Activated T-helper 2 cell treated with anti-CD3 and anti-CD28 coated beads, Interferon-gamma antibody, Interleukin-2, Interleukin-4, amounts not matched to agents 10 μg/mL and 5 μg/mL and 100 μg/mL, durations not matched to agents 14 hours and 24 hours and 36 hours (primary cell): ENCODE measurements at places on chromosomes 5 and 9. TPM values are rescaled to one million over a fixed set of nuclear protein-coding genes. Genes with fewer than 3 reads are reported as not detected.

Gene ORM2
- not detected in 2 replicates for total RNA-seq

Gene FOXD4L5
- 0.09 and 0.23 TPM in 2 replicates for total RNA-seq

Gene SUSD3
- total RNA-seq: 29.7 and 36.4 TPM in 2 replicates

Gene TSSK1B
- total RNA-seq: not detected in 2 replicates

Gene TRPM3
- not detected in 2 replicates for total RNA-seq

Gene SCGB3A2
- total RNA-seq: not detected in 2 replicates

Gene GLRA1
- not detected in 2 replicates for total RNA-seq

Gene RGS7BP
- not detected in 2 replicates for total RNA-seq

Gene PDZD2
- total RNA-seq: 0.05 and 0.25 TPM in 2 replicates

DNA sequence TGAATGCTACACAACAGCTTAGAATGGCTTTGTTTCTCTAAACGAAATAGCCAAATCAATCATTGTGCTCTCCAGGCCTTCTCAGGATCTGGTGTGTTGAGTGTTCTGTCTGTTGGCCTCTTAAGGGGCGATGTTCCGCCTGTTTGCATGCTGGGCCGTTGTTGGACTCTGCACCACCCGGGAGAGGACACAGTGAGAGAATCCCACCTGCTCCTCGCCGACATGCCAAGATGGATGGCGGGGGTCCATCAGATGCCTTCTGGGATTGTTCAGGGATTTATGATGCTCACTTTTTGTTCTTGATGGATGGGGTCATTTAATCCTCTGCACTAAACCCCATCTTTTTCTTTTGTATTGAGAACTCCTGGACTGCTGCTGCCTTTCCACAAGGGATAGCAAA lies 159.9 kb downstream of the NTRK2 start:
- DNase-seq: no peak
- no peaks in the 10 kb centered on the region for H3K36me3 ChIP-seq
- no peak overlapping the region for H3K27ac ChIP-seq
- H3K27me3 ChIP-seq: no peaks in the 10 kb centered on the region
- no peak overlapping the region for H3K4me3 ChIP-seq
- no peaks in the 10 kb centered on the region for H3K4me1 ChIP-seq

GRCh38 chr9:113624721-113625120 lies 161.2 kb downstream of the RGS3 start:
- no peak for DNase-seq
- no peak overlapping the region for H3K4me3 ChIP-seq
- no peaks in the 10 kb centered on the region for H3K27me3 ChIP-seq
- peak overlapping the region; percentile 56 for H3K27ac ChIP-seq
- H3K36me3 ChIP-seq: no peaks in the 10 kb centered on the region

- no peaks in the 10 kb centered on the region for H3K36me3 ChIP-seq
- no peaks in the 10 kb centered on the region for H3K4me1 ChIP-seq
- DNase-seq: no peak
- no peak overlapping the region for H3K27ac ChIP-seq
- H3K27me3 ChIP-seq: peaks cover 30% of the 10 kb centered on the region
- H3K4me3 ChIP-seq: no peak overlapping the region
Measured at GRCh38 chr9:128406848-128407391, 13.7 kb upstream of the CERCAM start.

DNA sequence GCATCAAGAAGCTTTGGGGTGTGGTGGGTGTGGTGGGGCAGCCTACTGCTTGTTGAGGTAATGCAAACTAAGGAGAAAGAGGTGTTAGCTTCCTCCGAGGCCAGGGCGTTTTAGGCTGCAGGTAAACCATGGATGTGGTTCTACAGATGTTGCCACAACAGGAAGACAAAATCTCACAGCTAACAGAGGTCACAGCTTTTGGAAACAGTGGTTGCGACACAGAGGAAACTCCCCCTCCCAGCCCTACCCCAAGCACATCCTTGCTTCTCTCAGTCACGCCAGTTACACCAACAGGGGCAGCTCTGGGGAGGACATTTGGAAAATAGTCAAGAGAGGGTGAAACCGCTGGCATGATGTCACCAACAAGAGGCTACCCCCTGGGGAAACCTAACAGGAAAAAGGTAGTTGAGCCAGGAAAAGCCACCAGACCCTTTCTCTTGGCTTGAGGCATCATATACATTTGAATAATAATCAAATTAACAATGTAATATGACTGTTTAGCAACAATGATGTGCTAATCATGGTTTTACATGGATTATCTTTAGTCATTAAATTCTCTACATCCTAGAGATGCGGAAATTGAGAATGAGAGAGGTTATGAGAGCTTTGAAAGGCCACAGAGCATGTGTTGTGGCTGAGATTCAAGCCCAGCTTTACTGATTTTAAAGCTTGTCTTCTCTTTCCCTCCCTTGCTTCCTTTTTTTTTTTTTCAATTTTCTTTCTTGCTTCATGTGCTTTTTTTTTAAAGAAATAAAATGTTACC lies 82.2 kb upstream of the IL12B start:
- peaks cover 3% of the 10 kb centered on the region for H3K36me3 ChIP-seq
- no peak overlapping the region for H3K27ac ChIP-seq
- DNase-seq: peak; percentile 79

DNA sequence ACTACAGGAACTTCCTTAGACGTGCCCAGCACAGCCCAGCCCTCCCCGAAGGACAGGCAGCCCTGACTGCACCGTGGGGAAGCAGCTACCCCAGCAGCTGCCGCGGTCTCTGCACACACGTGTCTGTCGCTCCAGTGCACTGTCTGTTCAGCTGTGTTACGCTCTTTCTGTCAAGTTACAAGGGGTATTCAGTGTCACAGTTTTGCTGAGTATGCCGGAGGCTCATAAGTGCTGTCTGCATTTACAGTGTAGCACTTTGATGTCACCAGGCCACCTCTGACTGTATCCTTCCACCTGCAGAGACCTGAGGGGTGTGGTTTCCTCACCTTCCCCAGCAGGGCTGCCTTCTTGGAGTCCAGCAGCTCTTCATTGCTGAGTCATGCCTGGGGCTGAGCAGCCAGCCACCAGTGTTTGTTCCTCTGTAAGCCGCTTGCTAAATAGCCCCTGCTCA lies 126.8 kb downstream of the EHMT1 start:
- H3K27me3 ChIP-seq: no peaks in the 10 kb centered on the region
- H3K36me3 ChIP-seq: peaks cover 44% of the 10 kb centered on the region
- H3K4me3 ChIP-seq: no peak overlapping the region
- peaks cover 6% of the 10 kb centered on the region for H3K4me1 ChIP-seq
- DNase-seq: no peak

GRCh38 chr5:180161420-180162303 lies 47.3 kb downstream of the RASGEF1C start:
- no peaks in the 10 kb centered on the region for H3K36me3 ChIP-seq
- H3K4me3 ChIP-seq: no peak overlapping the region
- no peaks in the 10 kb centered on the region for H3K4me1 ChIP-seq
- DNase-seq: no peak

DNA sequence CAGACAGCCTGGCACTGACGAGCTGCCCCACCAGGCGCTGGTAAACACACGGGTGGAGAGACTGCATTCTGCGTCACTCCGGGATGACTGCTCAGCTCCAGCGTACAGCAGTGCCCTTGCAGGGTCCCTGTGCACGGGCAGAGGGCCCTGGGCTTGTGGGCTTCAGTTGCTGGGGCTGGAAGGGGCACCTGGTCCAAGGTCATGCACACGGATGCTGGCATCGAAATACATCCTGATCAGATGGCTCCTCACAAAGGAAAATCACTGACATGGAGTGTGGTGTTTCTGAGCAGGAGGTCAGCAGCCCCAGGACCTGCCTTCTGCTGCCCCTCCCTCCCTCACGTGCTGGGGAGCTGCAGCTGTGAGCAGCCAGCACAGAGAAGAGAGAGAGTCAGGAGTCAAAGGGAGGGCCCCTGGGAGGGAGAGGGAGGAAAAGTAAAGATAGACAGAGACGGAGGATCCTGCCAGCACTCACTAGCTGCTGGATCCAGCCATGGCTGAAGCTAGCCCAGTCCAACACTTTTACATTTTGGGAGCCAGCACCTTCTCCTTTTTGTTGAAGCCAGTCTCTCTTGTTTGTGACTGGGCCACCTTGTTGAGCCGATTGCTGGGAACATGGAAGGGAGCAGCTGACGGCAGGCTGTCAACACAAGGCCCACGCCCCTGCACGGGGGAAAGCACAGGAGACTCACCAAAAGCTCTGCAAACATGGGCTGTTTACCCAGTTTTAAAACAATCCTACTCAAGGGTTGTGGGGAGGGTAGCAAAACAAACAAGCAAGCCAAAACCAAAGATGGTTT lies 166.5 kb upstream of the PHYKPL start:
- no peak for DNase-seq
- no peak overlapping the region for H3K27ac ChIP-seq
- no peaks in the 10 kb centered on the region for H3K36me3 ChIP-seq
- H3K4me3 ChIP-seq: no peak overlapping the region

- no peak overlapping the region for H3K27ac ChIP-seq
- peaks cover 31% of the 10 kb centered on the region for H3K4me1 ChIP-seq
- peaks cover 76% of the 10 kb centered on the region for H3K36me3 ChIP-seq
- DNase-seq: no peak
- H3K4me3 ChIP-seq: no peak overlapping the region
Measured at GRCh38 chr5:55055183-55055582, 31.1 kb downstream of the GZMK start.

DNA sequence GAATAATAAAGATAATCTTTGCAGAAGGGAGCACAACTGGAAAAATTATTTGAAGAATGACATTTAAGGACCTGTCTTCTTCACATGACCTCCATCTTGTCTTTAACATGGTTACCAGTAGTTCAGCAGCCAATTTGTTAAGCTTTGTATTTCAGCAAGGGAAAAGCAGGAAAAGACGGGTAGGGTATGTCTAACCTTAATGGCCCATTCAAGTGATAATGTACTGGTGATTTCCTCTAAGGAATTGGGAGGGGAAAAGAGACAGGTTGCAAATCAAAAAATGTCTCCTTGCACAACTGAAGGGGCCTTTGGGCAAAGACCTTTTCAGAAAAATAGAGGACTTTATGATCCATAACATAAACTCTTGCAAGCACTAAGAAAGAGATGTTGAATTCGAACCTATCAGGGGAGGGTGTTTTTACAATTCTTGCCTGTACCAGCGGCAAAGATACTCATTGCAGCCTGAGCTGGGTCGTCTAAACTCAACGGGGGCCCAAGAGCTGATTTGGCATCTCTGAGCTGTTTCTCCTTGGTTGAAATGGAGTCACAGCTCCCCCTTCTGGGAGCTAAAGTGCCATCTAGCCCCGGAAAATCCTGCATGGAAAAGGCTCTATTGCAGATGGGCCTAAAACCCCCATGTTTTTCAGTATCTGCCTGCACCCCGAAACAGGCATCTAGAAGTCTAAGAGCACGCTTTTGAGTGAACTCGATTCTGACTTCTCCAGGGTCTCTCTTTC lies 3.8 kb downstream of the BRINP1 start:
- no peak overlapping the region for H3K27ac ChIP-seq
- H3K4me1 ChIP-seq: no peaks in the 10 kb centered on the region
- H3K4me3 ChIP-seq: no peak overlapping the region
- H3K36me3 ChIP-seq: no peaks in the 10 kb centered on the region

- no peaks in the 10 kb centered on the region for H3K36me3 ChIP-seq
- peaks cover 4% of the 10 kb centered on the region for H3K4me1 ChIP-seq
- no peak for DNase-seq
- no peak overlapping the region for H3K4me3 ChIP-seq
- H3K27ac ChIP-seq: no peak overlapping the region
Measured at GRCh38 chr5:89342106-89342876, 459.3 kb upstream of the MEF2C start.

GRCh38 chr5:103207011-103207410 lies 51.6 kb upstream of the MACIR start:
- H3K4me3 ChIP-seq: no peak overlapping the region
- no peaks in the 10 kb centered on the region for H3K27me3 ChIP-seq
- H3K4me1 ChIP-seq: peaks cover 23% of the 10 kb centered on the region
- DNase-seq: no peak

DNA sequence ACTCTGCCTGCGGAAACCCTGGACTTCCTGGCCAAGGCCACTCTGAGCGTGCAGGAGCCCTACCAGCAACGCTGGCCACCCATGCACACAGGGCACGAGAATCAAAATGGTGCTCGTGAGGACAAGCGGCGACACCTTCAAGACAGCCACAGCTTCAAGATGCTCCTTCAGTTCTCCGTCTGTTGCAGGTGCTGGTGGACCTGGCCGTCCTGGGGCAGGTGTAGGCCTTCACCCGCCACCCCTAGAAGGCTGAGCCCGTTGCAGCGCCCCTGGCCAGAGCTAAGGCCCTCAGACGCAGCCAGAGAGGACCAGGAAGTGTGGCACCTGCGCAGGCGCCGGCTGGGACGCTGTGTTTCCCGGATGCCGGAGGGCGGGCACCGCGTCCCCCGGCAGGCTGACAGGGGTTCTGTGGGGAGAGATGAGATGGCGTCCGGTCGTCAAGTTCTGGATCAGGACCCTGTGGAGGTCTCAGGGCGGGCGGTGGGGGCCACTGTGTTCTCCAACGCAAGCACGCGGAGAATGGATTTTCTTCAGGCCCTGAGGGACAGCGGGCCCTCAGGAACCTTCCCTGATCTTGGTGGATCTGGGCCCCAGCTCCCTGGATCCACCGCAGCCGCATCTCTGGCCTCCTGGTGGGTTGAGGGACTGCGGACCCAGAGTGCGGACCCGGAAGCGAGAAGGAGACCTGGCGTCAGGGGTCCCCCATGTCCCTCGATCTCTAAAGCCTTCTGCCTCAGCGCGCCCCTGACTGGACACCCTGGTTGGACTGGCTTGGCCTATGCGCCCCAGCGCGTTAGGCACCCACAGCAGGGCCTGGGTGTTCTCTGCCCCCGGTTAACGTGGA lies 1770.8 kb upstream of the CDH9 start:
- H3K36me3 ChIP-seq: no peaks in the 10 kb centered on the region
- H3K4me3 ChIP-seq: no peak overlapping the region
- no peak for DNase-seq
- H3K27ac ChIP-seq: no peak overlapping the region

GRCh38 chr5:64784451-64785025 lies 15.8 kb downstream of the CWC27 start:
- DNase-seq: peak; percentile 42
- H3K27ac ChIP-seq: no peak overlapping the region
- H3K36me3 ChIP-seq: peaks cover 22% of the 10 kb centered on the region
- H3K4me3 ChIP-seq: no peak overlapping the region
- H3K27me3 ChIP-seq: no peaks in the 10 kb centered on the region

DNA sequence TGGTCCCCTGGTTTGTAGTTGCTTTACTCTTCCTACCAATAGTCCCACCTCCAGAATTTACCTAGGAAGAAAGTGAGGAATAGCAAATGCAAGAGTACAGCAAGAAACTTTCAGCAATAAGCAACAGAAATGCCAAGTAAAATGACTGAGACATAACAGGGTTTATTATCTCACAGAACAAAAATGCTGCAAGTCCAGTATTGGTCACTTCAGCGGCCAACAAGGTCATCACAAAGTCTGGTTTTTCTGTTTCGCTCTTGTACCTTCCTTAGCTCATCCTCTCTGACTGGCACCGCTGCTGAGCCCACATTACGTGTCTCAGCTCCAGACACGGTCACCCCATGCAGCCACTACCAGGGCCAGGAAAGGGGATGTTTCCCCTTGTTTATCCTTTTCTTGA lies 82.7 kb downstream of the RFK start:
- H3K4me3 ChIP-seq: no peak overlapping the region
- no peak overlapping the region for H3K27ac ChIP-seq
- H3K27me3 ChIP-seq: no peaks in the 10 kb centered on the region

DNA sequence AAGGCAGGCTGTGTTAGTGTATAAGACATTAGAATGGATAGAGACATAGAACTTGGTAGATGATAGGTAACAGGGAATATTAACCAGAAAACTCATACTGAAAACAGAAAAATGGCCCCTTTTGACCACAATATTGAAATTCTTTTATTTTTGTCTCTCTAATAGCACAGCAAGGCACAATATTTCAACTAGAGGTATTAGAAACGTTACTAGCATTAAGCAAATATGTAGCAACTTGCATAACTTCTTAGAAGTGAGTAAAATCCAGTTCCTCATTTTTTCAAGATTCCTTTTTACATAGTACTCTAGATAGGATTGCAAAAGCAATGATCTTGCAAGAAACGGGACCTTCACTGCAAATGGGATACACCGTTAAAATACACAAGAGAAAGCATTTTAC lies 102.7 kb upstream of the VCAN start:
- no peak for DNase-seq
- H3K36me3 ChIP-seq: no peaks in the 10 kb centered on the region
